Lung (tissue), 17 donors: ENCODE measurements at places on chromosomes 1 and 21.

DNA sequence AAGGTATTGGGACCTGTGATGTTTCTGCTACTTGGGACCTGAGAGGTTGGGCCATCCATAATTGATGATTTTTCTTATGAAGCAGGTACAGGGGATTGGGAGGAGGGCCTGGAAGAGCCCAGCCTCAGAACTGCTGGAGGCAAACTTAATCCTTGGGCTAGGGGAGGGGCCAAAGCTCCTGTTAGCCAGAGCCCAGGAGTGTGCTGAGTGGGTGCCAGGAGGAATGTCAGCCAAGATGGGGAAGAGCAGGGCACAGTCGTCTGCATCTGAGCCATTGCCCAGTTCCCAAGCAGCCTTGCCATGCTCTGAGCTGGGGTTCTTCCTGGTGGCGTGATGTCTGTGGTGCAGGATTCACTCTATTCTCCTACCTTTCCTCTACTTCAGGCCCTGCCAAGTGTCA, 5.8 kb downstream of the MAPKAPK2 start:
- no peak for DNase-seq

GRCh38 chr1:55821234-55821633, 606.1 kb upstream of the USP24 start:
- no peak for DNase-seq

DNA sequence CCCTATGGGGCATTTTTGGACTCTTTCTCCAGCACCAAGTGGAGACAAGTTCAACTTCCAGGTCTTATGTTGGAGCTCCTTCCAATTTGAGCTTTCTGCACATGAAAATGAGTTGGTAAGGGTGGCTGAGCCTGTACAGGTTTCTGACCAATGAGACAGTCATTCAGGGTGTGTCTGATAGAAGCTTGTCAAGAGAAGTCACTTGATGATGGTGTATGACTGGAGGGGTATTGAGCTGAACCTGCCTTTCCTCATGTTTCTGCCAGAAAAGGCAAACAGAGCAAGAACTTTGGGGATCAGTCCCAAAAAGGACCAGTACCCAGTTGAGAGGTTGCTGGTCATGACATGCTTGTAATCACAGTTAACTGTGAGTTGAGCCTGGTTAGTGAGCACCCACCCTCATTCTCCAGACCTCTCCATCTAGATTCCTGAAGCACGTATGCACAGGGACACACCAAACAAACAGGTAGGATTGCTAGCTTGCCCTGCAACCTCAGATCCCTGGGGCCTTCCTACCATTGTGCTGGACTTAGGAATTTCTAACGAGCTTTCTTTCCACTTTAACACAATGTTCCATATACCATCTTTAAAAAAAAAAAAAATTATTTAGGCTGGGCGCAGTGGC, 26.6 kb downstream of the FAM89A start:
- no peak for DNase-seq

DNA sequence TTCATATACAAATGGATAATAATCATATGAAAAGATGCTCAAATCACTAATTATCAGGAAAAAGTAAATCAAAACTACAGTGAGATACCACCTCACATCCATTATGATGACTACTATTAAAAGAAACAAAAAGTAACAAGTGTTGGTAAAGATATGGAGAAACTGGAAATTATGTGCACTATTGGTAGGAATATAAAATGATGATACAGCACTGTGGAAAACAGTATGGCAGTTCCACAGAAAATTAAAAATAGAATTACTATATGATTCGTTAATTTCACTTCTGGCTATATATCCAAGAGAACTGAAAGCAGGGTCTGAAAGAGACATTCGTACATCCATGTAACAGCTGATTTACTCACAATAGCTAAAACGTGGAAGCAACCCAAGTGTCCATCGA, 21.1 kb upstream of the ATP1A1 start:
- no peak for DNase-seq

- no peak for DNase-seq
Observed at GRCh38 chr1:31762323-31762722, 1.8 kb downstream of the ADGRB2 start.

DNA sequence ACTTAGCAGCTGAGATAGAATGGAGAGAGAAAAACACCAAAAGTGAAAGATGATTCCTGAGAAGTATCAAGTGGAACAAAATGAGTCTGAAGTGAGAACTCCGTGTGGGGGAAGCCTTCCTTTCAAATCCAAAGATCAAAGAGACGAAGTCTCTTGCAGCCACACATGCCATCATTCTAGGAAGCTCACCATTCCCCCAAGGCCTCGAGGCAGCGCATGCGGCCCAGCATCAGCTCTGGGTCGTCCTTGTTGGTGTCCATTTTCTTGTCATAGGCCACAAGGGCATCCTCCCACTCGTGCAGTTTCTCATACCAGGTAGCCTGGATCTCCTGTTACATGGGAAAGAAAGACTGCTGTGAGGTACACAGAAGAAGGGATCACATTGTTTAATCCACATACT, 32.2 kb upstream of the ANGPTL7 start:
- no peak for DNase-seq

GRCh38 chr1:177561436-177561835, 390.7 kb downstream of the BRINP2 start:
- DNase-seq: no peak

- DNase-seq: no peak
Observed at GRCh38 chr1:34987018-34987417, 1.9 kb upstream of the TMEM35B start.

DNA sequence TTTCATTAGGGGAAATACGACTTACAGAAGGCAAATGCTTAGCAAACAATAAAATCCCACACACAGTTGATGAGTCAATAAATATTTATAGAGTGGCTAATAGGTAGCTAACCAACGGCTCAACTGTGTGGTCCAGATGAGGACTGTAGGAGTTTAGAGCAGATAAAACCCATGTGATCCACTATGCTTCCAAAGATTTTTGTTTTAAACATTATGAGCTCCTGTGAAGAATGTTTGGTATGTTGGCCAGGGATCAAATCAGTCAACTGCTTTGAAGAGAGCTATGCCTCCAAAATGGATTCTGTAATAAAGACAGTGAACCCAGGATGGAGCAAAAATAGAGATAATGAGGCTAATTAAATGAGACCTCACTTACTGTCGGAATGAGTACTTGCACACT, 72.3 kb upstream of the COL11A1 start:
- peak; percentile 4 for DNase-seq

- no peak for DNase-seq
Observed at GRCh38 chr1:246160905-246161304, 346.2 kb downstream of the SMYD3 start.

DNA sequence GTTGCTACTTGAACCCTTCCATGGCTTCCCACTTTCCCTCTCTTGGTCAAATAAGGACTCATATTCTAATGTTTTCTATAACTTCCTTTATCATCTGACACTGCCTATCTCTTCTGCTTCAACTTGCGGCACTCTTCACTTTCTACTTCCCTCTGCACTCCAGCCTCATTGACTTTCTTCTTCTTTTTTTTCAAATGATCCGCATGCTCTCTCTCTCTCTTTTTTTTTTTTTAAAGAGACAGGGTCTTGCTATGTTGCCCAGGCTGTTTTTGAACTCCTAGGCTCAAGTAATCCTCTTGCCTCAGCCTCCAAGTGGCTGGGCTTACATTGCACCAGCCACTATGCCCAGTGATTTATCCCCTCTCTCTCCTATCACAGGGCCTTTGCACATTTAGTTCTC, 7.3 kb upstream of the IL10 start:
- DNase-seq: no peak

DNA sequence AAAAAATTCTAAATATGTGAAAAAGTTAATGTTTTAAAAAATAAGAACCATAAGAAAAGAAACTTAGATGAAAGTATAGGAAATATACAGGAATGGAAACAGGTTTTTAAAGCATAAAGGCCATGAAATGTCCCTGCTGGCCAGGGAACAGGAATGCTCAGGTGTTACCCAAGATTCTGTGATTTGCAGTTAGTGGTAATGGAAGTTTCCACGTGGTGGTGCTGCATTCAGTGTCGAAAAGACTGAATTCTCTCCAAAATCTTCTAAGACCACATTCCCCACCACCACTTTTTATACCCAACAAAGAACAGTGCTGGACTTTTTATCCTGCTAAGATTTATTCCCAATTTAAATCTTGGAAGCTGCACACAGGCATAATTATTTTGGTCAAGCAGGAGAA, 126.2 kb downstream of the PRRX1 start:
- no peak for DNase-seq

GRCh38 chr1:113452921-113453770, 62.8 kb downstream of the MAGI3 start:
- DNase-seq: peak; percentile 56

GRCh38 chr1:57546549-57547330, 122.9 kb upstream of the DAB1 start:
- no peak for DNase-seq

DNA sequence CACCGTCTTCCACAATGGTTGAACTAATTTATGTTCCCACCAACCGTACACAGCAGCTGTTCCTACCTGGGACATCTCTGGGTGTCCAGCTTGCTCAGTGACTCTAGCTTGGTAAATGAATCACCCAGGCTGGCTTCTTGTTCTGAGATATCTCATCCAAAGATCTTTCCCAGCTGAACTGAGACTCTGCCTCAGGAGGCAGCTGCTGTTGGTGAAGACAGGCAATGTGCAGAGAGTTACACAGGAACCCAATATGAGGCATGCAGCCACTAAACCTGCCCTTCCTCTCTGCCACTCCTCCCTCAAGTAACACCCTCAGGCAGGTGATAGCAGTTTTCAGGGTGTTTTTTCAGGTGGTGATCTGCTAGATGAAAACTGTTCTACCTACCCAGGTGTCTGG, 14.0 kb upstream of the FOXO6 start:
- no peak for DNase-seq

DNA sequence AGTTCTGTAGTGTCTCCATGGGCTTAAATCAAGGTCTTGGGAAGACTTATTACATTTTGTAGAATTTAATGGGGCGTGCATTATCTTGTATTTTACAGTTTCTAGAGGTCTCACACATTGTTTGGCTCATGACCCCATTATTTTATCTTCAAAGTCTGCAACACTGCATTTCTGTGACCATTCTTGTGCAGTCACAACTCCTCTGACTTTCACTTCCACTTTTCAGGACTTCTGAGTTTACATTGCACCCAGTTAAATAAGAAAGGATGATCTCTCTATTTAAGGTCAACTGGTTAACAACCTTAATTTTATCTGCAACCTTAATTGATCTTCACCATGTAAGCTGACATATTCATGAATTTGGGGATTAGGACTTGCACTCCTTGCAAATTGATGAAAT, 1186.6 kb downstream of the MRPL39 start:
- DNase-seq: no peak

DNA sequence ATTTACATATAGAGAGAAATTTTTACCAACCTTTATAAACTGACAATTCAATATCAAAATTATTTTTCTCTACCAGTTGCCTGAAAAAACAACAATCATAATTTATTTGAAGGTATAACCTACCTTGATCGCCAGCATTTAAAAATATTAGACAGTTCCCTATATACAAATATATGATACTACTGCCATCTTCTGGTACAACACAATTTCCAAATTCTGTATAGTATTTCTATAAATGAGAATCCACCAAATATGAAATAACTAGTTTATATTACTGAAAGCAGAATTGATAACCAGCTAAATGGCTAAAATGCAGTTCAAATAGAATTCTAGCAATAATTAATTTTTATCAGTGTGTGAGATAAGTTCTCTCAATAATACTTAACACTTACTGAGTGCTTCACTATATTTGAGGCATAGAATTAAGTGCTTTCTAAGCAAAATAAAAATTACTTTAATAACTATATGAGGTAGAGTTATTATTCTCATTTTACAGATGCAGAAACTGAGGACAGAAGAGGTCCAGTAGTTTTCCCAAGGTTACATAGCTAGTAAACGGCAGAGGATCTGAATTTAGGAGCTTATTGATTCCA, 75.6 kb downstream of the PIGK start:
- peak; percentile 19 for DNase-seq

- DNase-seq: peak; percentile 11
Observed at GRCh38 chr1:220123889-220124288, 30.0 kb downstream of the IARS2 start.

- DNase-seq: peak; percentile 33
Observed at GRCh38 chr1:201259476-201260235, 23.6 kb upstream of the PKP1 start.

GRCh38 chr1:21365036-21365435, 74.8 kb upstream of the ECE1 start:
- no peak for DNase-seq

GRCh38 chr1:63073309-63074306, 248.8 kb upstream of the FOXD3 start:
- peak; percentile 29 for DNase-seq

DNA sequence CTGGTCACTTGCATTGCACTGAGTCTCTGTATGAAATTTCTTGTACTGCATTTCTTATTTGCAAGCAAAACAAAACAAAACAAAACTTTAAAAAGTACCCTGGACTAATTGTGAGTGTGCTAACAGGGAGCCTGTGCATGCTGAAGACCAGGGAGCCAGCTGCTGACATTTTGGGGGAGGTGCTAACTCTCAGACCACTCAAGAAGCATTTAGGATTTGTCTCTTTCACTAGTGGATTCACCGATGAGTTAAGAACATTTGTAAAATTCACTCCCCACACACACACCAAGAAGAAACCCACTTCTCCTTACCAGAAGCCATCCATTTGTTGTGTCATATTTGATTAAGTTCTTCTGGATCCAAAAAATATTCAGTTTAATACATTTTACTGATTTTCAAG, 95.7 kb upstream of the C1orf105 start:
- DNase-seq: peak; percentile 33

DNA sequence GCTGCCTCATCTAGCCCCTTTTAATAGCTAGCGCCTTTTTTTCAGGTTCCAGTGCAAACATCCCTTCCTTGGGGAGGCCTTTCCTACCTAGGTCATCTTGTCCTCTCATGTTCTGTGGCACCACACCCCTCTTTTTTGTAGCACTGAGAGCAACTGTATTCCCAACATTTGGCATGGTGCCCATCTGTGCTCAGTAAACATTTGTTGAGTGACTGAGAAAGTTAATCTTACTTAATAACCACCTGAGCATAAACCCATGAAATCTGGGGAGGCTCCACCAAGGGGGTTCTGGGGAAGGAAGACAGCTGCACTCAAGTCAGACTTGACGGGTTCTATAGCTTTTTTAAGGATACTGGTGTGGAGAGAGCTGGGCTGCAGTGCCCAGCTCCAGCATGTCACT, 90.0 kb downstream of the NOS1AP start:
- DNase-seq: peak; percentile 27

GRCh38 chr1:40823345-40823744, 38.8 kb downstream of the CITED4 start:
- no peak for DNase-seq

- no peak for DNase-seq
Observed at GRCh38 chr1:11333631-11334030, 60.6 kb downstream of the UBIAD1 start.
